ENCODE measurements at places on chromosomes 6 and 20. TPM values are rescaled to one million over a fixed set of nuclear protein-coding genes. Genes with fewer than 3 reads are reported as not detected.

Gene DYNLT2
- total RNA-seq: 4.0 TPM

Gene LHFPL5
- total RNA-seq: not detected

Gene SLC17A1
- total RNA-seq: 3.2 TPM

Gene CDS2
- total RNA-seq: 27.0 TPM

Gene EYA4
- 1.8 TPM for total RNA-seq

Gene MRAP2
- 0.88 TPM for total RNA-seq

Gene PTCRA
- total RNA-seq: not detected

Gene NT5E
- total RNA-seq: 1.7 TPM

Gene DEFB113
- total RNA-seq: not detected

Gene TP53TG5
- not detected for total RNA-seq

Gene TRAM2
- 47.6 TPM for total RNA-seq

Gene PHACTR3
- total RNA-seq: 5.2 TPM

Gene RIPPLY2
- total RNA-seq: not detected

Gene HLA-DQA1
- total RNA-seq: not detected

Gene DEF6
- total RNA-seq: 3.7 TPM

Gene OTOR
- total RNA-seq: 0.37 TPM

Gene RAB44
- not detected for total RNA-seq

Gene IYD
- 10.0 TPM for total RNA-seq

Gene C20orf202
- total RNA-seq: 1.4 TPM

Gene HLA-DMB
- total RNA-seq: 1.0 TPM

GRCh38 chr6:150252714-150253444 lies 110.0 kb downstream of the PPP1R14C start:
- peak; percentile 37 for DNase-seq

- DNase-seq: no peak
These were observed 7.1 kb upstream of the MYLK2 start for GRCh38 chr20:31811796-31812728.

DNA sequence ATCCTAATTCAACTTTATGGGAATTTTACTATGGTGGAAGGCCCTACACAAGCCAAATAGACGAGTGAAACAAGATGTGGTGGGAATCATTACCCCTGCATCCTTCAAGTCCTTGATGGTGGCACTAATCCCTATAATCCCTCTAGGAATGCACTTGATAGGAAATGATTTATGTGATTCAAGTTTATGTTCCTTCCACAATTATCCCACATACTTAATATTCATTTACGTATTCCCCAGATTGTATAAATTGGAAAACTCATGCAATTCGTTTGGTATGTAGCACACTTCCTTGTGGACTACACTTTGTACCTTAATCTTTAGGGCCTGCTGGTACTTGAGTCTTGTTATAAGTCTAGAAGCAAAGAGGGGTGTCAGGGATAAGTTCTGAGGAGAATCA lies 40.8 kb downstream of the PKIB start:
- no peak for DNase-seq

GRCh38 chr6:114419175-114419574 lies 76.4 kb upstream of the HS3ST5 start:
- peak; percentile 34 for DNase-seq

GRCh38 chr6:134249239-134249758 lies 68.6 kb downstream of the SGK1 start:
- DNase-seq: no peak

DNA sequence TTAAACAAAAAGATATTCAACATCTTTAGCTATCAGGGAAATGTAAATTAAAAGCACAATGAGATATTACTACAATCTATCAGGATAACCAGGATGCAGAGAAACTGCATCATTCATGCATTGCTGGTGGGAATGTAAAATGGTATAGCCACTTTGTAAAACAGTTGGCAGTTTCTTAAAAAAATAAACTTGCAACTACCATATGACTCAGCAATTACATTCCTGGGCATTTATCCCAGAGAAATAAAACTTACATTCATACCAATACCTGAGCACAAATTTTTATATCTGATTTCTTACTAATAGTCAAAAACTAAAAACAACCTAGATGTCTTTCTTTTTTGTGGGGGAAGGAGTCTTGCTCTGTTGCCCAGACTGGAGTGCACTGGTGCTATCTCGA lies 190.3 kb upstream of the TAB2 start:
- DNase-seq: no peak

GRCh38 chr6:6699741-6700367 lies 111.3 kb downstream of the LY86 start:
- DNase-seq: peak; percentile 93

DNA sequence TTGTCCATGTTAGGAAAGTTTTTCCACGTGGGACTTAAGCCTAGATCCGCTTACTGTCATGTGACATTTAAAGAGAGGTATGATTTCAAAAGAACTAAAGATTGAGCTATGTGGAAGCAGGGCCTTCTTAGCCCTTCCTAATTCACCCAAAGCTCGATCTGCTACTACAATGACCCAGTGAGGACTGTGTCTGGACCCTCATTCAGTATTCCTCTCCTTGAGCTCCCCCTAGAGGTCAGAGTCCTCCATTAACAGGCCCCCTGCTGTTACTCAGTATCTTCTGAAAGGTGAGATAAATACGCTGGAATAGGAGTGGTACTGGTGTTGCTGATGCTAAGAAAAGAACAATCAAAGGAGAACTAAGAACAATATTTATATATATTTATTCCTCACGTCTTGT lies 414.0 kb downstream of the GJA1 start:
- DNase-seq: peak; percentile 81

- DNase-seq: no peak
These were observed 255.3 kb upstream of the POU3F2 start for GRCh38 chr6:98579079-98579478.

DNA sequence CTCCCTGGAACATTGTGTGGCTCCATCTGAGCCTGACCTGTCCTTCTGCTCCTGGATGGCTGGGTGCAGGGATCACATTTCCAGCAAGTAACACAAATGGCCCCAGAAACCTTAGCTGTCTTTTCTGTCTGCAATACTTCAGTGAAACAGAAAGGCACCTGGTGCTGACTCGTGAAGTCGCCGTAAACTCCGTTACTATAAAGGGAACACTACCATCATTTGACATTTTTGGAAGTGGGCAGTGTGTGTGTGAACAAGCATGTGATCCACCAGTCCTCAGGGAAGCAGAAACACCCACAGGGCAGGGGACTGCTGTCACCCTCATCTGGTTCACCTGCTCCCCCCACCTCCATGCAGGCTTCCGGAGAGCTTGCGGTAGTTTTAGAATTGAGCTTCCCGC lies 23.9 kb downstream of the SERPINB6 start:
- no peak for DNase-seq

GRCh38 chr6:94065707-94066337 lies 646.5 kb upstream of the EPHA7 start:
- DNase-seq: no peak

GRCh38 chr6:33312361-33313104 lies 1.3 kb downstream of the TAPBP start:
- DNase-seq: peak; percentile 92

DNA sequence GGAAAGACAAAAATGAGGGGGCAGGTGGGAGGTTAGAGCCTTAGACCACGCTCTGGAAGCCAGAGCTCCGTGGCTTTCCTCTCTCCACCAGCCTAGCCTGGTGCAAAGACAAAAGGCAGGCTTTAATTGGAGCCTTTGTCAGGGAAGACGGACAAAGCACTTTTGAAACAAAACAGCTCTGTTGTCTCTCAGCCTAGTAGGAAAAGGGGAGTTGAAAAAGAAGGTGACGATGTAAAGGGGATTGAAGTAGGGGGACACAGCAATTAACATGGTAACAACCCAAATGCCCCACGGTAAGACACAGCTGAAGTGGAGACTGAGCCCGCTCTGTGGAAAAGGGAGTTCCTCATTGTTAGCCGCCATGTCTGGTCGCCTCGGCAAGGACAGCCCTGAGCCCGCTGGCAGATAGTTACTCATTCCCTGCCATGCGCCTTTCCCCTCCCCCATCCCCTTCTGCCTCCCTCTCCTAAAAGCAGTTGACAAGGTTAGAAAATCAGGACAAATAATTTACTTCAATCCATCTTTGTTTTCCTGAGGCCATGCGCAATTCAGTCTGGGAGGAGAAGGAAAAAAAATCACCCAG lies 93.0 kb downstream of the TCP11 start:
- peak; percentile 32 for DNase-seq

DNA sequence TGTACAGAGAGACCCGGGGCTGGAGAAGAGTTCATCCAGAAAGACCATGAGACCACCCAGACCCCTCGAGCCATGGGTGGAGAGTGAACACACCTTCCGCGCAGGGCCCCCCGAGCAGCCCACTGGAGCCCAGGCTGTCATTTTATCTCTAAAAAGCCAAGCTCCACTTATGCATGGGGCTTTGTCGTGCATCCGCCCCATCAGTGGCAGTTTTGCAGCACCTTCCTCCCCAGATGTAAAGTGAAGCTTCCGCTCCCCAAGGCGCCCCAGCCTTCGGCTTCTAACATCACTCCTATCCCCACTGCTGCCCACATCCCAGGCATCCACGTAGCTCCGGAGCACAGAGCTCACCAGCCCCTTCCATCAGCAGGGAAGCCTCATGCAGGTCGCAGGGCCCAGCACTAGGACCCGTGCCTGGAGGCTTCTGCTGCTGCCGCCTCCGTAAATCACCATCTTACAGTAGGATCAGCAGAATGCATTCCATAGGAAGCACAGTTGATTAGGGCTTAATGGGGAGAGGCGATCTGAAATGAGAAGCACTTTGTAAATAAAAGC lies 301.1 kb downstream of the TAF4 start:
- no peak for DNase-seq

DNA sequence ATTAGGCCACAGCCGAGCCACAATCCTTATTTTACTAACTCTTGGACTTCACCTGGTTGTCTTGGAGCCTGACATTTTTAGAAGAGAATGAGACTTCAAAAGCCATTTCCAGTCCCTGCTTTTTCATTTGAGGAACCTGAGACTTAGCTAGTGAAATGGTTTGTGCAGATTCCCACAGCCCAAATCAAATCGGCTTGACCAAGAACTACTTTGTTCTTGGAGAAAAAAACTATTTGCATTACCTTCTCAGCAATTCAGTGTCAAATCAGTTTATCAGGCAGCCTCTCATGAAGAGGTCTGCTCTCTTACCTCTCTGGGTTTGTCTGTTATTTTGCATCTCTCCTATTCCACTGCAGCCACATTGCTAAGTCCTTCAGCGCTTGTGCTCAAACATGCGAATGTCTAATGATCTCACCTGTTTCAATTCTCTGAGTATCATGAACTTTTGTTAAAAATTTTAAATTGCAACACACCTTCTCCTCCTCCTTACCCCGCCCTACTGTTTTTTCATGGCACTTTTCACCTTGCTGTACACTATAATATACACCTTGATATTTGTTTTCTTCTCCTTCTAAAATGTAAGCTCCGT lies 573 bp upstream of the IFNGR1 start:
- DNase-seq: no peak

DNA sequence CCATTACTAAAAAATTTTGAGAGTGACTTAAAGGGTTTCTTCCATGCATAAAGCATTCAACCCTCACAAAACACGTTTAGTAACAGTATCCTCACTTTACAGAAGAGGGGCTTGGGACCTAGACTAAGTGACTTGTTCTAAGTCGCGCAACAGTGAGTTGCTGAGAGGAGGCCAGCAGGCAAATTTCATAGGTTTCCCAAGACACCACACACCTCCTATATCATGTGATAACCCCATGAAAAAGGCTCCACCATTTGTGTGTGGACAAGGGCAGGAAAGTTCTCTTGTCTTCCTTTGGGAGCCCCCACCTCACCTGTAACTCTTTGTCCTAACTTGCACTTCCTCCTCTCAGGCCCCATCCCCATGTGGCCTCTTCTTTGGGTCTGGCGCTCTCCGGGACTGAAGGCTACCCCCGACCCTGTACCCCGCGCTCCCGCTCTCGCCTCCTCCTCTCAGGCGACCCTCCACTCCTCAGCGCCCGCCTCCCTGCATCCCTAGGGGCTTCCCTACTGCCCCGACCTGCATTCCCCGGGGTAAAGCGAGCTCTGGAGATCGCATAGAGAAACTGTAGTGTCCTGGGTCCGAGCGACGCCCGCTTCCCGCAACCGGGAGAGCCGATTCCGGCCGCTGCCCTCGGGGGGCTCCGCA lies 392 bp downstream of the PSMB8 start:
- DNase-seq: no peak

DNA sequence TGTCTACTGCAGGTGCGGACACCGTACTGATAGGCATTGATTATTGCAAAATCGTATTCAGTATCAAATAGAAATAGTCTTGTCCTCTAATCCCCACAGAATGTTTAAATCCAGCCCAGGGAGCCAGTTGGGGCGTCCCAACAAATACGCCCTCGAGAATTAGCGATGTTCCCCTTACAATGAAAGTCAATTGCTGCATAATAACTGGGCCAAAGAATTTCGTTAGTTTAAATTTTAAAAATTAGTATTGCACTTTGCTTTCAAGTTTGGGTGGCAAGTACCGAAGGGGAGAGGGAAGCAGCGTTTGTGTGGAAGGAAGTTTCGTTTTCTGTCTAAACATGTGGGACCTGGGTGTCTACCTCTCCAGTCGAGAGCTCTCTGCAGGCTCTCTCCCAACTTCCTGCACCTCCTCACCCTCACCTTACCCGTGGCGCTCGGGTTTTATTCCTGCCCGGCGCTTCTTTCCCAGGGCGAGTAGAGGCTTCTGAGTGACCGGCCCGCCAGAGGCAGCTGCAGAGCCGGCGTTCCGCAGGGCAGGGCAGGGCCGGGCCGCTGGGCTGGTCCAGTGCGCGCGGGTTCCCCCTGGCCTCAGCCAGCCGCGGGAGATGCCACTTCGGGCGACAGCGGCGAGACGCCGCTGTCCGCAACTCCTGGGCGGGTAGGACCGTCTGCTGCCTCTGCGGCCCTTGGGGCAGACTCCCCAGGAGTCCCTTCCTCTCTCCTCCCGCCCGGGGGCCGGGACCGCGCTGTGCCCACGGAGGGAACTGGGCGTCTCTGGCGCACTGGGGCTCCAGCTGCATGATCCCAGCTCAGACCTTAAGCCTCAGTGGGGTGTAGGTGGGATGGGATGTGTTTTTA lies 862 bp upstream of the TFAP2C start:
- DNase-seq: peak; percentile 35

- peak; percentile 25 for DNase-seq
These were observed 13.9 kb downstream of the GCM1 start for GRCh38 chr6:53134601-53135235.

DNA sequence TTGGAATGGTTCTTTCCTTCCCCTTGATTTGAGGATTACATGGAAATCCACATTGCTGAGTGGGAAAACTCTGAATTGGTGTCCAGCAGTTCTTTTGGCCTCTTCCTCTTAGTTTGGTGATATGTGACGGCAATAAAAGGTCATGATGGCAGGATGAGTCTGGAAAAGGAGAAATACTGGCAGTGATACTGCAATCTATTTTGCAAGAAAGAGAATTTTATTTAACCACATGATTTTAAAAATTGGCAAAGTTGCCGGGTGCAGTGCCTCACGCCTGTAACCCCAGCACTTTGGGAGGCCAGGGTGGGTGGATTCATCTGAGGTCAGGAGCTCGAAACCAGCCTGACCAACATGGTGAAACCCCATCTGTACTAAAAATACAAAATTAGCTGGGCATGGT lies 73.1 kb downstream of the ADTRP start:
- DNase-seq: no peak

DNA sequence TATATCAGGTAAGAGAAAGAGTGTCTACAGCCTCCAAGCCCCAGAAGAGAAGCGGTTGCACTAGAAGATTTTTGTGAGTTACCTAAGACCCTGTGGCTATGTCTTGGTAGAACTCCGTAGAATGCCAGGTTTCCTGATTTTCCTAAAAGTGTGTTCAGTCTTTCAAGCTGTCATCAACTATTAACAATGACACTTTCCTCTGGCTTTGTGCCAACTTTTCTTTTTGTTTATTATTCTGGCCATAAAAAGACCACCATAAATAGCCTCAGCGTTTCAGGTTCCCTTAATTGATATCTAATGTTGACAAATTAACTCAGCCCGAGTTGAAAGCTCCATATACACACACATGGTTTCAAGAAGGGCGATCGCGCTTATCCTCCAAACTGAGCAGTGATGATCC lies 1.2 kb downstream of the PAK5 start:
- no peak for DNase-seq

Data from hepatocyte (in vitro differentiated cells).